ENCODE measurements at places on chromosomes 2 and 18.

- no peak for DNase-seq
These were observed 16.7 kb downstream of the TSN start for GRCh38 chr2:121771976-121772742.

DNA sequence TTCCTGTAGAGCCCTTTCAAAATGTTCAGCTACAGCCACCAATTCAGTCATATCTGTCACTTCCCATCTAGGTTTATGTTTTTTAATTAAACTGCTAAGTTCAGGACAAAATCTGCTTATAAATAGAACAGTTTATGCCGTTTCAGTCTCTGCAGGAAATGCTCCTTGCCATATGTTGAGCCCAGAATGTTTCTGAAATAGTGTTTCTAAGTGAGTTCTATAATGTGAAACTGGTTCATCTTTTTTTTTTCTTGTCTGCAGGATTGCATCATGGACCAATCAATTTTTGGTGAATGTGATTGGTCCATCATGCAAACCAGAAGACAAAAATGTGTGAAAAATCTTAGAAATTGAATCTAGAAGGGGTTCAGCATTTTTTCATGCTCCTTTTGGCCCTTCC lies 30.2 kb upstream of the RHOB start:
- DNase-seq: no peak

- DNase-seq: peak; percentile 4
These were observed 396.8 kb upstream of the CELF4 start for GRCh38 chr18:37962316-37962966.

DNA sequence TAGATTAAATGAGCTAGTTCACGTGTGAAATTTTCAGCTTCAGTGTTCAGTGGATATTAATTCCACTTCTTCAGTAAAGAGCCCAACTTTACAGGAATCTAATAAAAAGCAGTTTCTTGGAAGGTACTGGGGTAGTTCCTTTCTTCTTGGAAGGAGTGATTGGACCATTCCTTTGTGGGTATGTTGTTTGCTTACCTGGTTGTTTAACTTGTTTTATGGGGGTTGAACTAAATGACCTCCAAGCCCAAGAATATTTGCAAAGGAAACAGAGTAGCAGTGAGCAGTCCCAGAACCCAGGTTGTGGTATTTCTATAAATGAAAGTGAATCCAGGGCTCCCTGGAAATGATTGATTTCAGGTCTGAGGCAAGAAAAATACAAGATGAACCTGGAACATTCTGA lies 31.4 kb downstream of the KCNJ13 start:
- no peak for DNase-seq

- no peak for DNase-seq
These were observed 52.0 kb downstream of the FTCDNL1 start for GRCh38 chr2:199798831-199799580.

GRCh38 chr2:148721991-148722777 lies 77.6 kb downstream of the EPC2 start:
- no peak for DNase-seq

DNA sequence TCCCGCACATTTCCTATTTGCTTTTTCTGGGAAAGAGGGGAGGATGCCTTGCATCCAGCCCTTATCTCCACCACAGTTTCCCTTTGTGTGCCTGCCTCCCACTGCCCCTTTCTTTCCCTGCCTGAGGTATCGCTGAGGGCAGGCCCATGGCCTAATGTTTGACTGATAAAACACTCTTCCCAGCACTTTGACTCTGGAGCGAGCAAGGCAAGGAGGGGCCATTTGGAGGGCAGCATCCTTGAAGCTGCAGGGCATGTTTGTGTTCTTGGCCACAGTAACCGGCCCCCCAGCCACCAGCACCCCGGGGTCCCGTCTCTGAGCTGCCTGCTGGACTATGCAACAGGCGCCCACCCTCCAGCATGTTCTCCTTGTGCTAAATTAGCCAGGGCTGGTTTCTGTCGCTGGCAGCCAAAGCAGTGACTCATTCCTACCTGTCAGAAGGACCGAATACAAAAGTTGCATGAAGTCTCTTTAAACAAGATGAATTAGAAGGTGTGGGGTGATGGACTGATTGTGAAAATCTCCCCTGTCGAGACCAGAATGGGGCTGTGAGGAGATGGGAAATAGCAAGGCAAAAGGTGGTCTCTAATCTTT lies 50.7 kb downstream of the BCL2L11 start:
- DNase-seq: no peak

- DNase-seq: no peak
These were observed 17.6 kb downstream of the TBC1D8 start for GRCh38 chr2:101133492-101134100.
